ENCODE measurements at places on chromosomes 1 and 21.

GRCh38 chr1:207990876-207991582 is 80.1 kb upstream of the CD34 start:
- no peaks in the 10 kb centered on the region for H3K4me1 ChIP-seq
- no peaks in the 10 kb centered on the region for H3K36me3 ChIP-seq
- no peak overlapping the region for H3K4me3 ChIP-seq

GRCh38 chr1:233289676-233290075 is 5.8 kb downstream of the PCNX2 start:
- no peak for DNase-seq
- no peak overlapping the region for H3K4me3 ChIP-seq
- peaks cover 23% of the 10 kb centered on the region for H3K4me1 ChIP-seq
- H3K27ac ChIP-seq = no peak overlapping the region
- H3K36me3 ChIP-seq = peaks cover 39% of the 10 kb centered on the region

DNA sequence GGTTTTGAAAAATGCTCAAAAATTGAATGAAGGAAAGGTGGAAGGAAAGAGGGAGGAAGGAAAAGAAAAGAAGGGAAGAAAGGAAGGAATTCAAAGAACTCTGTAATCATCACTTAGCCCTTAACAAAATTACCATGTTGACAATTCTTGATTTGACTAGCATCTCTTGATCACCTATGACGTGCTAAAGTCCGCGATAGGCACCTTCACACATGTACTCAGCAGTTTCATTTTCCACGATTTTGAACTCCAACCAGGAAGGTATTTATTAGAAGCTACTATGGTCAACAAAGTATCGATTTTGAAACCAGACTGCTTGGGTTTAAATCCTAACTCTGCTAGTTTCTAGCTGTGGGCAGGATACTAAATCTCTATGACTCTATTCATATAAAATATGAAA is 146.9 kb downstream of the DAB1 start:
- H3K4me3 ChIP-seq = no peak overlapping the region
- no peaks in the 10 kb centered on the region for H3K4me1 ChIP-seq
- H3K27me3 ChIP-seq = peaks cover 3% of the 10 kb centered on the region
- H3K36me3 ChIP-seq = no peaks in the 10 kb centered on the region

GRCh38 chr1:223718850-223719249 is 6.5 kb downstream of the CAPN2 start:
- H3K4me1 ChIP-seq = peaks cover 88% of the 10 kb centered on the region
- no peak overlapping the region for H3K4me3 ChIP-seq
- no peak for DNase-seq
- H3K27ac ChIP-seq = peak overlapping the region; percentile 96

- no peak for DNase-seq
- no peak overlapping the region for H3K4me3 ChIP-seq
- H3K36me3 ChIP-seq = no peaks in the 10 kb centered on the region
- H3K27me3 ChIP-seq = no peaks in the 10 kb centered on the region
These were observed 83.0 kb upstream of the GNG12 start for GRCh38 chr1:67916140-67916886.

DNA sequence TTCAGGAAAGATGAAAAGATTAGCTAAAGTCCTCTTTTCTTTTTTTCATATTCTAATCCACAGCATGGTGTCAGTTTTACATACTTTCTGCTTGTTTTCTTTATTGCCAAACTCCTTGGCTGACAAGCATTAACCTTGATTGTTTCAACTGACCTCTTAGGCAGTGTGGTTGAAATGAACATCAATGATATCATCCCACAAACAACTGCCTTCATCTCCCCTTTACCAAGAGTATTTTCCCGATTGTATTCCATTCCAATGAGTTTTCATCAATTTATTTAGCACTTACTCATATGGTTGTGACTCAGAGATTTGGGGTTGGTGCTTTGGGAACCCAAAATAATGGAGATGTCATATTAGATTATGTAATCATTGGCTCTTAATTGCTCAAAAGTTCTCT is 71.8 kb downstream of the SPAG17 start:
- no peak overlapping the region for H3K4me3 ChIP-seq
- H3K27me3 ChIP-seq = no peaks in the 10 kb centered on the region
- DNase-seq = no peak
- H3K27ac ChIP-seq = no peak overlapping the region
- no peaks in the 10 kb centered on the region for H3K4me1 ChIP-seq
- no peaks in the 10 kb centered on the region for H3K36me3 ChIP-seq

DNA sequence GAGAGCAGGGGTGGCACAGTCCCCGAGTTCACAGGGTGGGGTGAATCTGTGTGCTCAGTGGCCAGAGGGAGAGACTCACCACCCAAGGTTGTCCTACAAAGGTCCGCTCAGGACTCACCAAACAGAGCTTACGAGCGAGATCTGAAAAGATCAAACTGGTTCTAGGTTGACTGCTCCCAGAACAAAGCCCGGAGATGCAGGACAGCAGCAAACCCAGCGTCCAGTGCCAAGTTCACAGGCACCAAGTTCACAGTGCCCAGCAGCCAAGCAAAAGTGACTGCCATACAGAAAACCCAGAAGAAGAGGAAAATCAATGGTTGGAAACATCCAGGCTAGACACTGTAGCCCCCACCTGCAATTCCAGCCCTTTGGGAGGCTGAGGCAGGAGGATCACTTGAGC is 35.7 kb downstream of the AGPAT3 start:
- DNase-seq = no peak
- no peaks in the 10 kb centered on the region for H3K27me3 ChIP-seq
- no peak overlapping the region for H3K27ac ChIP-seq

GRCh38 chr1:235105051-235106043 is 23.3 kb downstream of the TOMM20 start:
- peaks cover 28% of the 10 kb centered on the region for H3K36me3 ChIP-seq
- H3K4me3 ChIP-seq = peak overlapping the region; percentile 73

GRCh38 chr1:39852214-39852791 is 31.0 kb downstream of the TRIT1 start:
- H3K27ac ChIP-seq = no peak overlapping the region
- H3K27me3 ChIP-seq = no peaks in the 10 kb centered on the region
- peaks cover 8% of the 10 kb centered on the region for H3K4me1 ChIP-seq
- peaks cover 22% of the 10 kb centered on the region for H3K36me3 ChIP-seq
- DNase-seq = no peak

- DNase-seq = no peak
- peaks cover 2% of the 10 kb centered on the region for H3K4me1 ChIP-seq
- peaks cover 23% of the 10 kb centered on the region for H3K27me3 ChIP-seq
- H3K4me3 ChIP-seq = no peak overlapping the region
- H3K27ac ChIP-seq = no peak overlapping the region
These were observed 6.7 kb downstream of the PDE9A start for GRCh38 chr21:42660118-42660470.

DNA sequence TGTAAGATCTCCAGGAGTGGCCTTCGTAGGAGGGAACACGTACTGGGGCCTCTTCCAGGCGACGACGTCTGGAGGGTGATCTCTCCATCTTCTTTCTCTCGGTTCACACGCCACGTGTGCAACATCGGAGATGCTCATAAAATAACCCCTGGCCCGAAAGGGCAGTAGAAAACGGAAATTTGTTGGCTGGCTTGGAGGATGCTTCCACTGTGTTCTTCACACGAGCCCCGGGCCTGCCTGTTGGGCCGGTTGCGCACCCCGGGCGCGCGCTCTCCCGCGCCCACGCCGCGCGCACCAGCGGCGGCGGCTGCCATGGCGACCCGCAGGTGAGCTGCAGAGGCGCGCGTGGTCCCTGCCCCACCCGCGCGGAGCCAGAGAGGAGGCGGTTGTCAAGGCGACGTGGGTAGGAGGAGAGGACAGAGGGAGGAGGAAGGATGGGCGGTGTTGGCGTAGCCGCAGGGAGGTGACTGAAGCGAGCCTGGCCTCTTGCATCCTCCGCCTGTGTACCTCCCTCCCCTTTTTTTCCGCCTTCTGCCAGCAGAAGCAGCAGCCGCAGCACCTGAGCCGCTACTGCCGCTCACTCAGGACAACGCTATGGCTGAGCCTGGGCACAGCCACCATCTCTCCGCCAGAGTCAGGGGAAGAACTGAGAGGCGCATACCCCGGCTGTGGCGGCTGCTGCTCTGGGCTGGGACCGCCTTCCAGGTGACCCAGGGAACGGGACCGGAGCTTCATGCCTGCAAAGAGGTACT is at the start of gene ELAPOR1:
Gene ELAPOR1 (plus strand): TSS at position 526 of the 752 bp plus-strand sequence. CDS start 69 bp downstream, at position 595.
- H3K36me3 ChIP-seq = no peaks in the 10 kb centered on the region
- peak within 1 kb of the TSS; percentile 77 for H3K4me3 ChIP-seq
- peaks cover 28% of the 10 kb centered on the region for H3K4me1 ChIP-seq
- peak within 1 kb of the TSS; percentile 48 for H3K27ac ChIP-seq
- DNase-seq = peak; percentile 91

GRCh38 chr21:27643326-27643725 is 676.4 kb upstream of the ADAMTS5 start:
- DNase-seq = no peak
- no peaks in the 10 kb centered on the region for H3K27me3 ChIP-seq
- H3K4me3 ChIP-seq = no peak overlapping the region
- H3K36me3 ChIP-seq = no peaks in the 10 kb centered on the region
- H3K27ac ChIP-seq = no peak overlapping the region

- no peak overlapping the region for H3K27ac ChIP-seq
- DNase-seq = no peak
- no peak overlapping the region for H3K4me3 ChIP-seq
- H3K4me1 ChIP-seq = no peaks in the 10 kb centered on the region
These were observed 36.3 kb downstream of the ACTL8 start for GRCh38 chr1:17791480-17791879.

DNA sequence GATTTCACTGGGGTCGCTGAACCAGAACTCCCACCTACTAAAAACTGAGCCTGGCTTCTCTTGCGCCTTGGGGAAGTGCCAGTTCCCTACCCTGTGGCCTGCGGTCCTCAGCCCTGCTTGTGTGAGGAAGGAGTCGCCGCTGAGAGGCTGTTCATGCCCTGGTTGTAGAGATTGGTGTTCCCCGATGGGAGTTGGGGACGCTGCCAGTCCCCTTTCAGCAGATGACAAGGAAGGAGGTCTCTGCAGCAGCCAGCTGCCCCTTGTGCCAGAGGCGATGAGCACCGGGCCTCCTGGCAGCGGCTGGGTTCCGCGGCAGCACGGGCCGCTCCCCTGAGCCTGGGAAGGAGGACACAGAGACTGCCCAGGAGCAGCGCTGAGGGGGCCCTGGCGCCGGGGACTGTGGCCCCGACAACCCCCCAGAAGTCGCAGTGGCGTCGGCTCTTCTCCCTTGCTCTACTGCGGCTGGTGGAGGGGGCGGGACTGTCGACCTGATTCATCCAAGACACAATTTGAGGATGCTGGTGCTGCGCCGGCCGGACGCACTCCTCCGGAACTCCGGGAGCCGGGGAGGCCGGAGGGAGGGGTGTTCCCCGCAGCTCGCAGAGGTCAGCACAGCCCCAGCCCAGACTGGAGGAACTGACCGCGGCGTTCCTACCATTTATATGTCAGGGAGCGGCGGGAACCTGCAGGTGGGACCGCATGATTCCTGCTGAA is 12.0 kb upstream of the ADORA3 start:
- no peak for DNase-seq
- peak overlapping the region; percentile 86 for H3K27ac ChIP-seq
- peaks cover 57% of the 10 kb centered on the region for H3K4me1 ChIP-seq
- H3K4me3 ChIP-seq = peak overlapping the region; percentile 52
- no peaks in the 10 kb centered on the region for H3K36me3 ChIP-seq

DNA sequence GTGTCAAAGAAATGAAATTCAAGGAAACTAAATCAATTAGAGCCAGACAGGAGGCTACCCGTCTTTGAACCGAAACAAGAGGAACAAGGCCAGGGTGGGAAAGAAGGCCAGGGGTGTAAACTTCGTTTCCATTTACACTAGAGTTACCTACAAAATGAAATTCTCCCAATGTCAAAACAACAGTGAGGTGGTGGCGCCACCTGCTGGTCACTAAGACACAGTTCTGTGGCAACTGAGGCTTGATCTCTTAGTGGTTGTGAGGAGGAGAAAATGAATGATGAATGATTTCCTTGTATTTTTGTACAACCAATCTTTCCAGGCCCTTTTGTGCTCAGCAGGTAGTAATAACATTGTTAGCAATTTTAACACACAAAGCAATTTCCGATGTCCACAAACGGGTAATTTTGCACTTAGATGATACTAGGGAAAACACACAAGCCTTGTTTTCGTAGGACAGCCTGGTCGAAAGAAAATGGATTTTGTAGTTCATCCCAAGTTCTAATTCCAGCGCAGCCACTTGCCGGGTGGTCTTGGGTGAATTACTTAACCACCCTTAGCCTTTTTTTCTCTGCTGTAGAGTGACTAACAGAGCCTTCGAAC is 54.8 kb upstream of the SOD1 start:
- peak; percentile 75 for DNase-seq
- no peak overlapping the region for H3K4me3 ChIP-seq
- H3K36me3 ChIP-seq = no peaks in the 10 kb centered on the region
- H3K27ac ChIP-seq = no peak overlapping the region
- H3K4me1 ChIP-seq = no peaks in the 10 kb centered on the region

GRCh38 chr1:29632806-29633615 is 396.7 kb downstream of the PTPRU start:
- peaks cover 3% of the 10 kb centered on the region for H3K27me3 ChIP-seq
- H3K4me3 ChIP-seq = no peak overlapping the region
- H3K4me1 ChIP-seq = no peaks in the 10 kb centered on the region
- H3K36me3 ChIP-seq = no peaks in the 10 kb centered on the region
- peak; percentile 8 for DNase-seq

DNA sequence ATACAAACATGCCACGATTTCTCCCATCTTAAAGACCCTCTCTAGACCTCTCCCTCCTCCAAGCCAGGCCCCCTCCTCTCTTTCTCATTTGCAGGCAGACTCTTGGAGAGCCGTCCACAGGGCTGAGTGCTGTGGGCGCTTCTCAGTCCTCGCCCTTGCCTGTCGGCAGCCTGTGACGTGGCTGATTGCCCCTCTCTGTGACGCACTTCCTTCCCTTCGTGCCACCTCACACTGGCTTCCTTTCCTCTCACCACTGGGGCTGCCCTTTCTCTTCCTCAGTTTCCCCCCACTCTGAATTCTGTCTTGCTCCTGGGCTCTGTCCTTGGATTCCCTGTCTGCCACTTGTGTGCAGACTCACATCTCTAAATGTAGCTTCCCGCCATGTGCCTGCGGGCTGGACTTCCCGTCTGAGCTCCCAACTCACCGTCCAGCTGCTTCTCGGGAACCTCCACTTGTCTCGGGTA is 227.2 kb downstream of the CAMTA1 start:
- no peaks in the 10 kb centered on the region for H3K36me3 ChIP-seq
- H3K4me1 ChIP-seq = no peaks in the 10 kb centered on the region
- no peak for DNase-seq
- H3K4me3 ChIP-seq = no peak overlapping the region
- H3K27ac ChIP-seq = no peak overlapping the region
